ENCODE measurements at places on chromosomes 3 and 15.
A peak's percentile ranks its signal among the peaks of the same experiment; 100 is the strongest.

GRCh38 chr3:134594331-134594741 lies 56.5 kb downstream of the KY start:
- no peak for DNase-seq

DNA sequence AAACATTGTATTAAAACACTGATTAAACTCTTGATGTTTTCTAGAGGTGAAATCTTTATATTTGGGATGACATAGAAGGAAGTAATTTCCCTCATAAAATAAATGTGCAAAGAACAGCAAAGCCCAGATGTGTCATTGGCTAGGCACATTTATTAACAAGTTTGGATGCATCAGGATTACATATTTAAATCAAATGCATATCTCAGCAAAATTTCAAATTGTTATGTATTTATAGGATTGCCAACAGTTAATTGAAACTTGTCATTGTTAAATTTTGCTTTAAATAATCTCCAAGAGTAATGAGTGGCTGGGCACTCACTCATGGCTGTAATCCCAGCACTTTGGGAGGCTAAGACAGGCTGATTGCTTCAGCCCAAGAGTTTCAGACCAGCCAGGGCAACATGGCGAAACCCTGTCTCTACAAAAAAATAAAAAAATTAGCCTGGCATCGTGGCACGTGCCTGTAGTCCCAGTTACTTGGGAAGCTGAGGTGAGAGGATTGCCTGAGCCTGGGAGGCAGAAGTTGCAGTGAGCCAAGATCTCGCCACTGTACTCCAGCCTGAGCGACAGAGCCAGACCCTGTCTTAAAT lies 28.2 kb downstream of the ARIH1 start:
- DNase-seq, result no peak

DNA sequence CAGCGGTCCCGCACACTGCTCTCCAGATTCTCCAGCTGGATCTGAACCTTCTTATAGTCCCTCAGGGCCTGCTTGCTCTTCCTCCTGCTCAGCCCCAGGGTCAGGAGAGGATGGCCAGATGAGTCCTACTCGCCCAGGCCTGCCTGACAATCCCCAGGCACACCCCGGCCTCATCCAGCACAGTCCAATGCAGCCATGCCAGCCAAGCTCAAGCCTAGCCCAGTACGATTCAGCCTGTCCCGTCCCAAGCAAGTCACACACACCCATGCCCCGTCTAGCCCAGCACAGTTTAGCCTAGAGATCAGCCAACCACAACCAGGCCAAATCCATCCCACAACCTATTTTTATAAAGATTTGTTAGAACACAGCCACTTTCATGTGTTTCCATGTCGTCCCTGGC lies 16.8 kb downstream of the PLXNB1 start:
- DNase-seq, result no peak

DNA sequence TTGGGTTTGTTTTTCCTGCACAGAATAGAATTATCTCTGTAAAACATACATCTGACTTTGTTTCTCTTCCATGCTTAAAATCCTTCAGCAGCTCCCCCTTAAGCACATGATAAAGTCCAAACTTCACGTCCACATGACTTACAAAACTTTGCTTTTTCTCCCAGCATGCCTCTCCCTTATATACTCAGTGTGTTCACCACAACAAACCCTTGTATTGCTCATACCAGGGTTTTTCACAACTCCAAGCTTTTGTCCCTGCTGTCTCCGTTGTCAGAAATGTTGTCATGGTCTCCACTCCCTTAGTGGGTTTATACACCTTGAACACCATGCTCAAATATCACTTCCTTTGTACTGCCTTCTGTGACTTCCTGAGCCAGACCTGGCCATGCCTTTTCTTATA lies 91.1 kb upstream of the MITF start:
- DNase-seq, result no peak

DNA sequence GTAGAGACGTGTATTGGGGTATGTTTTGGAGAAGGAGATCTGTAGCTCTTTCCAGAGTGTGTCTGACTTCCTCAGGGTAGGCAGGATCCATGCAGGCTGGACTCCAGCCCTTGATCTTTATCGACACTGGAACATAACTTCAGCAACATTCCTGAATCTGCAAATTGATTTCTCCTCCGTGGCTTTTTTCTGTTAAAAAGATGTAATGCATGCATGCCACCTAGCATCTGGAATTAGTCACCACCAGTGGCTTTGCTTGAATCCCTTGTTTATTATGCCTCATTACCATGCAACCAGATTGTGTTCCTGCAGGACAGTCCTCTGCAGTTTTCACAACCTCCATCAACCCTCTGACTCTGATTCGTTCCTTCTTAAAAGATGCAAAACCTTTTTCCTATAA lies 86.1 kb downstream of the CCNL1 start:
- DNase-seq, result no peak

DNA sequence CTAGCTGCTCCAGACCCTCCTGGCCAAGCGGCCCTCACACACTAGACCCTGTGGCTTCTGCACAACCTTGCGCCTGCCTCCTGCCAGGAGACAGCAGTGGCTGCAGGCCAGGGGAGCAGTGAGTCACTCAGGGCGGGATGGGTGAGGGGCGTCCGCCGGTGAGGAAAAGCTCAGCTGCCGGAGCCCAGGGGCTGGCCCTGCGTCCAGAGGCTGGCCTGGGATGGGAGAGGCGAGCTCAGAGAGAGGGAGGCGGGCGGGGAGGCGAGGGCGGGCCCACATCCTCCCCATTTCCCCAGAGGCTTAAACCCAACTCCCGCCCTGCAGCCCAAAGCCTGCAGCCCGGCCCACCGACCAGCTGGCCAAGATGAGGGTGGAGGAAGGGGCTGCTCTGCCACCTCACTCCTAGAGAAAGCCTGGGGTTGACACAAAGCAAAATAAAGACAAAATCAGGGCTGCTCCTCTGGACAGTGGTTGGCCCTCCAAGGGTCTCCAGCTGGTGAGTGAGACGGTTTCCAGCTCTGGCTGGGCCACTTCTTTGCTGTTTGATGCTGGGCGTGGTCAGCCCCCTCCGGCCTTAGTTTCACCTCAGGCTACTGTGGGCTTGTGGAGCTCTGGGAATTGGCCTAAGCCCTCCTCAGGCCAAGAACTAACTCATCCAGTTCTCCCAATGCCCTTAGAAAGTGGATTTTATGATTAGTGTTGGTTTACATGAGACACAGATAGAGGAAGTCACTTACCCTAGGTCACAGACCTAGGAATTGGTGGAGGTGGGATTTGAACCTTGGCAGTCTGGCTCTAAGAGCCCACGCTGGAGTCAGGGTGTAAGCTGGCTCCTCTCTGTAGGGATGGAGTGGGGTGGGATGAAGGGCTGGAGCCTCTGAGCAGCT lies 50.6 kb downstream of the IQSEC1 start:
- peak; percentile 58 for DNase-seq

DNA sequence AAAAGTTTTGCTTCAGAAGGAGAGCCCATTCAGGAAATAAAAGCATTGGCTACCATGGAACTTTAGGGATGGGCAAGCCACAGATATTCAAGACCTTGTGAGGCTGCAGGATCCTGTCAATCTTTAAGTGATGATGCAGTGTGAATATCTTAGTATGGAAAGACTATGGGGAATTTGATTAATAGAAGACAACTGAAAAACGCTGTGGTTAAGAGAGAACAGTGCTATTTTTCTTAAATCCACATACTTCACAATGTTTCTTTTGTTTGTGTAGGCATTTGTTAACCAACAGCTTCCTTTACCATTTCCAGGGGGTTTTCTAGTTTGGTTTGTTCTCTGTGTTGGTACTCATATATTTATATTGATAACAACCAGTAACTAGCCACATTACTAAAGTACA lies 90.3 kb downstream of the TMEM212 start:
- DNase-seq, result no peak

- no peak for DNase-seq
Measured at GRCh38 chr3:35448121-35448520, 191.2 kb upstream of the ARPP21 start.

GRCh38 chr3:13598926-13599886 lies 50.3 kb downstream of the FBLN2 start:
- DNase-seq, result no peak

- no peak for DNase-seq
Measured at GRCh38 chr3:53775834-53776251, 70.4 kb downstream of the CHDH start.

GRCh38 chr3:144119633-144120032 lies 148.0 kb downstream of the DIPK2A start:
- DNase-seq, result no peak

- DNase-seq, result no peak
Measured at GRCh38 chr3:126018995-126019394, 50.0 kb downstream of the ROPN1B start.

GRCh38 chr15:92033314-92033713 lies 179.8 kb downstream of the SLCO3A1 start:
- no peak for DNase-seq

DNA sequence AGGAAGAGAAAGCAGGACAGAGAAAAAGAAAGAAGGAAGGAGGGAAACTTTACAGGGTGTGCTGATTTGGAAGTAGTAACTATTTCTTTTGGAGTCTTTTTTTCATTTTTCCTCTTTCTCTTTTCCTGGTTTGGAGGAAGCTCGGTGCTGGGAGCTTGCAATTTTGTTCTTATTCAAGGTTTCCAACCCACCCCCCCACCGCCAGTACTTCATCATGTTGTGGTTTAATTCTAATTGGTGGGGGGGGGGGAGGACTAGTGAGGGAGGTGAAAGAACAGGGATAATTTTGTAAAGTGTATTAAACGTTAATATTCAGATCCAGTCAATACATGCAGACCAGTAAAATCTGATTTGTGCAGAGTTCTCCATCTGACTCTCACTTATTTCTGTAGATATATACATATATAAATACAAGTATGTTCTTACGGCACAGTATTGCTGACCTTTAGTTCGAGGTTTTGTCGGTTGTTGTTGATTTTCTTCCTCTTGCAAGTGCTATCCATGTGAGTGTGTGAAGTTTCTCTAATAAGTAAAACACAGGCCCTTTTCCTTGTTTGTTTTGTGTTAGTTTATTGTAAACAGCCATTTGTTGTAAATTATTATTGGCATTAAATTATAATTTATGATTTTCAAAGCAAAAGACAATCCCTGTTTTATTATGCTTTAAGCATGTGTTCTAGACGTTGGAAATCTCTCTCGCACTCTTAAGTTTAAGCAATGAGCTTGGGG lies 9.3 kb downstream of the NR2F2 start:
- no peak for DNase-seq

DNA sequence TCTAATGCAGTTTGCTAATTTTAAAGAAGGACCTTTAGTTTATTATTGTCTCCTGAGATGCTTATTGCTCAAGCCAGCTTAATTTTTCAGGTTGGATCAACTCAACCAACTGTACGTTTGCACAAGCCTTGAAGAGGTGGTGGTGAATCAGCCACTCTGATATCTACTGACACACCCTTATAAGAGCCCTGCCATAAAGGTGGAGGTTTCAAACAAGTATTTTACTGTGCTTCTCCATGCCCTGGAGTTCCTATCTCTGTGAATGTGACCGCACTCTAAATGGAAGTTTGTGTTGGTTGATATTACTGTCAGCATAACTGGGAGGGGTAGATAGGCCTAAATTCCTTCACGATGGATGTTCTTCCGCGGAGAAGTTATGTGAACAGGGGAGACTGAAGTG lies 297.3 kb upstream of the UBE2E1 start:
- DNase-seq, result no peak

- no peak for DNase-seq
Measured at GRCh38 chr3:52406231-52406661, 38.7 kb downstream of the SEMA3G start.

GRCh38 chr3:186986816-186987215 lies 56.5 kb downstream of the ST6GAL1 start:
- no peak for DNase-seq

- DNase-seq, result no peak
Measured at GRCh38 chr3:162112719-162113118, 616.1 kb downstream of the OTOL1 start.
